Stimulated activated CD4-positive, alpha-beta T cell treated with anti-CD3 and anti-CD28 coated beads, Interleukin-1b, Interleukin-23, amount 100 ng/mL, for 1 hour (primary cell): ENCODE measurements at places on chromosomes 12 and 14.

- DNase-seq: no peak
Observed at GRCh38 chr12:19964549-19964948, 403.8 kb upstream of the PDE3A start.

GRCh38 chr14:22588526-22589095 is 413 bp downstream of the DAD1 start:
- no peak for DNase-seq

DNA sequence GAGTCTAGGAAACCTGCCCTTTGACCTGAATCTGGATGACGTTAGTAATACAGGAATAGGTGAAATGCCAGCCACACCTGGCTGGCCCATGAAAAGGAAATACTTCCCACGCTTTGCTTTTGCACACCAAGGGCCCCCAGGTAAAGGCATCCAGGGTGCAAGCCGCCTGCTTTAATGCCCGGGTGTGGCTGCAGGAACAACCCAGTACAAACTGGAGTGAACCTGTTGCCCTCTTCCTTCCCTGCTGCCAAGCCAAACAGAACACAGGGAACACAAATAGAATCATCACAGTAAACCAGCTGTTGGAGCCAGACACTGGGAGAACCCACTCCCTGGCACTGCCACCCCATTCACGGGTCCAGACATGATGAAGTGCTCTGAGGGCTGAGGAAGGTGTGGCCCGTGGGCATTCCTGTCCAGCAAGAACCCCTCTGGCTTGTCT is 24.2 kb upstream of the FOS start:
- no peak for DNase-seq

GRCh38 chr12:119068129-119068856 is 87.0 kb downstream of the SRRM4 start:
- DNase-seq: no peak

DNA sequence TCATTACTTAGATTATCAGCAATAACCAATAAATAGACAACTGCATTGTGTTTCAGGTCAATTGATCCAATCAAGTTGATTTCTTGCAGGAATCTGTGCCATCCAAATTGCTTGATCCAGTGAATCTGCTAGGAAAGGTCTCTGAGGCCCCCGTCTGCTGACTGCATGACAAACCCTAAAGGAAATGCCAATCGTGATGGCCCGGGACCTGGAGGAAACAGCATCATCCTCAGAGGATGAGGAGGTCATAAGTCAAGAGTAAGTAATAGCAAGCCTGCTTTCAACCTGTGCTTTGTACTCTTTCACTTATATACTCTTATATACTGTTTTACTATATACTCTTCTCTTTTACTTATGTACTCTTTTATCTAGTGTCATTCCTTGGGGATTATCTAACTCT is 1.9 kb downstream of the TTLL5 start:
- no peak for DNase-seq

DNA sequence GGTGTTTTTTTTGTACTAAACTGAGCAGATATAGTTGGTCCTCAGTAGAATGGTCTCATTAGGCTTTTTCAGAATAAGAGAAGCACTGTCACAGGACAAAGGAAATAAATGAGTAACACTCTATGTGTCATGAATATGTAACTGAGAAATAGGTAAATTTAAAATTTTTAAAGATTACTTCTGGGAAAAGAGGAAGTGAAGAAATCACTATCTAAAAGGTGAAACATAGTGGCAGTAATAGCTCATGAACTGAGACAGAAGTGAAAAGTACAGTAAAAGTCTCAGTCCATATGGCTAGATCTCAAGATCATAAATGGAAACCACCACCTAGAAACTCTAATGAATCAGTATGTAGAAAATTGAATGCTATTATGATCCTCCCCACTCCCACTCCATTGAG is 89.3 kb upstream of the TTC7B start:
- DNase-seq: no peak

DNA sequence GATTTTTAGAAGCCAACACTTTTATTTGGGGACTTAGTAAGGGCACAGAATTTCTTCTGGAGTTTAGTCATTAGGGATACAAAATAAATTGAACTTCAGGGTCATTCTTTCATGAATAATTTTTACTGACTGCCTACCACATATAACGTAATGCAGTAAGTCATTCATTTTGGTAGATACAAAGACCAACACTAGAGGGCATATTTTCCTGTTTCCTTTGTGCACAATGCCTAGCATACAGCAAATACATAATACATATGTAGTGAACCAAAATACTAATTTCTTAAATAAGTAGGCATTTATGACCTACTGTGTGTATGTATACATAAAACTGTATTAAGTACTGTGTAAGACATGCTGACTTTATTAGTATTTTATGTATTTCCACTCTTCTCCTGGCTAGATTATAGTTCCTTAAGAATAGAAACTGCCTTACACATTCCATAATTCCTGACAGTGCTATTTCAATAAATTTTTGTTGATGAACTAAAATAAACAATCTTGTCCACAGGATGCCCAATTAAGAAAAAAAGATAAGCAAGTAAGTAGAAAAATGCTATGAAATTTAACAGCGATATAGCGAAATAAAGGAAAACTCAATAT is 47.9 kb downstream of the PPP1R12A start:
- DNase-seq: no peak

- no peak for DNase-seq
Observed at GRCh38 chr12:128819293-128820144, 4.2 kb downstream of the SLC15A4 start.

- no peak for DNase-seq
Observed at GRCh38 chr14:54881235-54881760, 21.3 kb downstream of the GCH1 start.

DNA sequence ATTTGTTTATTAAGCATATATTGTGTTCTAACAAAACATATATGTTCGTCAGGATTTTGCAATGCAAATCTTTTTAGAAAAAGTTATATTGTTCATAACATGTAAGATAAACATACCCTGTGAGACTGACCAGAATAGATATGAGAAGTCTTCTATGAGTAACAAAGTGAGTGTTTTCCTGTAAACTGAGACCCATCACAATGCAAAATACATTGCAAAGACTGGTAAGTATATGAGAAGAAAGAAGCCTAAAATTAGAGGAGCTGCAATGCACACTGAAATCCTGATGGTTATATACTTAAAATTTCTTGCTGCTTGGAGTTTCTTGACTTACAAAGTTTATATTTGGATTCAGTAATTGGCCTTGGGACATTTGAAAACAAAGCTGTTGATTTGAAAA is 6.0 kb downstream of the HMGA2 start:
- no peak for DNase-seq

GRCh38 chr14:90274808-90275457 is 18.6 kb downstream of the PSMC1 start:
- no peak for DNase-seq
